Right ventricle myocardium inferior (tissue), 1 donor: ENCODE measurements at places on chromosomes 1 and 21.

GRCh38 chr1:151995774-151996173, 2.1 kb upstream of the S100A10 start:
- no peak for DNase-seq

- no peak for DNase-seq
Measured at GRCh38 chr1:7358425-7358824, 412.7 kb upstream of the VAMP3 start.

DNA sequence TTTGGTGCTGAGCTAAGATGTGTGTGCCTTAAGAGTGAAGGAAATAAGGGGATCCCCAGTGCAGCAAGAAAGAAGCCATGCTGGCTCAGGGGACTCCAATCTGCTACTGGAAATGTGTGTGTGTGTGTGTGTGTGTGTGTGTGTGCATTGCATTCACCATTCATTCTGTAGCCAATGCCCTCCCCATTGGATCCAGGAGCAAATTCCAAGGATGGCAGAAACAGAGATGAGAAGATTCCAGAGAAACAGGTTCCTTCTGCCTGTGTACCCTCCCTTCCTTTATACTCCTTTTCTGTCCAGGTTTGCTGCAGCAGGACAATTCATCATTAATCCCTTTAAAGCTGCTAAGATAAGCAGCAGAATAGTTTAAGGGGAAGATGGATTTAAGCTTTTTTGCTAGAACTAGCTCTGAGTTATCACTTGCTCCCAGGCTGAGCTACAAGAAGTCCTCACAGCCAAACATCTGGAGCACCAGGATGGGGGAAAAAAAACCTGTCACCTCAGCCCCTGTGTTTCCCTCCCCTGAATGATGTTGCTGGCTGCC, 3.2 kb downstream of the SLC6A17 start:
- DNase-seq, result no peak

GRCh38 chr1:201641524-201642253, 102.8 kb downstream of the NAV1 start:
- DNase-seq, result no peak

GRCh38 chr21:32733356-32733755, 5.5 kb upstream of the SYNJ1 start:
- no peak for DNase-seq

DNA sequence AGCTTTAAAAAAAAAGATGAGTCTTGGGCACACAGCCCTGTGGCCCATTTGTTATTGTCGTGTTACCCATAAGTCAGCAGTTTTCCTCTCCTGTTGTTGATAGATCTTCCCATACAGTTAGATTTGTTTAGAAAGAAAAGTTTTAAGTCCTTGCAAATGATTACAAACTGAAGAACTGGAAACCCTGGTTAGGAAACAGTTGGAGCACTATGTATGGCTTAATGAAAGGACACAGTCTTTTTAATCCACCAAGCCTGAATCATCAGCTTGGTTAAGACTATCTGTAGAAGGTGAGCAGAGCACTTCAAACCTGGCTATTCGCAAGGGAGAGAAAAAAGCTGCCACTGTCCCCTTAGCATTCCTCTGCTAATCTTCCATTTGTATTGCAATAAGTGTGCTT, 241.0 kb downstream of the DISC1 start:
- DNase-seq, result no peak

- DNase-seq, result no peak
Measured at GRCh38 chr1:44549510-44549909, 124.8 kb downstream of the TMEM53 start.

- DNase-seq, result no peak
Measured at GRCh38 chr1:199123615-199124014, 484.8 kb downstream of the PTPRC start.

DNA sequence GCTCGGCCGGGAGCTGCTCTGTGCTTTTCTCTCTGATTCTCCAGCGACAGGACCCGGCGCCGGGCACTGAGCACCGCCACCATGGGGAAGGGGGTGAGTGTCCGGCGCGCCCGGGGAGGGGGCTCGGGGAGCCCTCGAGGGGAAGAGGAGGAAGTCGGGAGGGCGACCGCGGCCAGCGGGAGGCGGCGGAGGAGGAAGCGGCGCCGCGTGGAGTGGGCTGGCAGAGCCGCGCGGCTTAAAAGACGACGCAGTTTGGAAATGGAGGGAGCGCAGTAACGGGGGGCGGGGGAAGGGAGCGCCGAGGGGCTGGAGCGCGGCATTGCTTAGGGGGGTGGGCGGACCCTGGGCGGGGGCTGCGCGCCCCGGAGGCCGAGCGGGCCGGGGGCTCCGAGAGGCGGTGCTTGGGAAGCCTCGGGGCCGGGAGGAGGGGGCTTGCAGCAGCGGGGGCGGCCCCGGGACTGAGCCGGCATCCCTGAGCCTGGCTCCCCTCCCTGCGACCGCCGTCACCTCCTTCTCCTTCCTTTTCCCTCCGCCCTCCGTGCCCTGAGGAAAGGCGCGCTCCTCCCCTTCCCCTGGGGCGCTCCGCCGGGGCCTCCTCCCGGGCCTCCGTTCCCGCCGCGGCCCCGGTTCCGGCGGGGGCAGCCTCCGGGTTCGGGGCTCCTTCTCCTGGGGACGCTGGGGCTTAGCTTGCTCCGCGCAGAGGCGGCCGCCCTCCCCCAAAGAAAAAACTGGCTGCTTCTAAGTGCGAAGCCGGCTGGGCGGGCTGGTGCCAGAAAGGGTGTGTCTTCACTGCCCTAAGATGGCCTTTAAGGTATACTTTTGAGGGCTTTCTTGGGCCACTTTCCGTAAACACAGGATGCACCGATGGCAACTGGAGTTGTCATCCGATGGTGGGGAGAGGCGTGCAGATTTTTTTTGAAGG, 648 bp downstream of the ATP1A1 start:
- peak; percentile 88 for DNase-seq

- no peak for DNase-seq
Measured at GRCh38 chr1:27275696-27276095, 41.3 kb downstream of the WDTC1 start.

GRCh38 chr1:10866321-10867093, 70.1 kb upstream of the CASZ1 start:
- DNase-seq, result peak; percentile 57

DNA sequence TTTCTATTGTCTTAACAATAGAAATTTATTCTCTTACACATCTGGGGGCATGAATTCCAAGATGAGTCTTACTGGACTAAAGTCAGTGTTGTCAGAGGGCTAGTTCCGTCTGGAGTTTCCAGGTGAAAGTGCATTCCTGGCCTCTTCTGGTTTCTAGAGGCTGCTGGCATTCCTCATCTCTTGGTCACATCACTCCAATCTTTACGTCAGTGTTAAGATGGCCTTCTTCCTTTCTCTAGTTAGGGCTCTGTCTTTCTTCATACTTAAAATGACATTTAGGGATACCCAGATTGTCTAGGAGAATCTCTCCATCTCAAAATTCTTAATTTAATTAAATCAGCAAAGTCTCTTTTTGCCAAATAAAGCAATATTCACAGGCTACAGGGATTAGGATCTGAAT, 13.3 kb upstream of the PDC start:
- DNase-seq, result no peak

DNA sequence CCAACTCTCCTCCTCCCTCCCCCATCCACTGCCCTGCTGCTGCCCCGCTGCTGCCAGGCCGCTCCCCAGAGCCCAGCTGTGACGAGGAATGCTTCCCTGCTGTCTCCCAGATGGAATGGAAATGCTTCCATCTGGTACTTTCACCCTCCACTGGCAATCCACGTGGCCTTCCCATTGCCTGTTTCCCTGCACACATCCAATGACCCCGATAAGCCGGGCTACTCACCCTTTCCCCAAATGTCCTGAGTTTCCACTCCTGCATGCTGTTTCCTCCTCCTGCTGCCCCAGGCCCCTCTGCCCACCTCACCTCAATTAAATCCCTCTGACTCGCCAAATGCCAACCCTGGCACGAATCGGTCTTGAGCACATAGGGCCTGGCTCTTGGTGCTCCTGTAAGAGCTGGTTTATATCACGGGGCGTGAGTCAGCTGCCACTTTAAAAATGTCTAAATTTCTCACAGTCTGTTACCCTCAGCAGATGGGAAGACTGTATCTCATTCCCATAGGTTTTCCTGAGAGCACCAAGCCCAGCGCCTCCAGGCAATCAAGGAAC, 36.4 kb downstream of the MRAP start:
- DNase-seq, result no peak

DNA sequence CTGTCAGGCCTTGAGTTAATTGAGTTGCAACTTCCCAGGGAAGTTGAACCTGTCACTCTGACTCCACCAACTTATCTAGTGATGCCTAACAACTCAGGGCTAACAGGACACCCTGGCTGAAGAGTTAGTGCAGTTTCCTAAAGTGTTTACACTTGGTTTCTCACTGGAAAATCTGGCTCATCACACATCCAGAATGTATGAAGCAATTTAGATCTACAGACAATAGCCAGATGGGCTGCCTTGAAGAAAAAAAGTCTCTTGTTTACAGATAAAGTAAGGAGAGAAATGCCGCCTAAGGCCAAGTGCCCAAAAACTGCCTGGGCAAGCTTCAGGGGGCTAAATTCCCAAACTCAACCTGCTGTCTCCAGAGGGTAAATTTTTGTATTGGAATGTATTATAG, 446.3 kb upstream of the NCAM2 start:
- no peak for DNase-seq

DNA sequence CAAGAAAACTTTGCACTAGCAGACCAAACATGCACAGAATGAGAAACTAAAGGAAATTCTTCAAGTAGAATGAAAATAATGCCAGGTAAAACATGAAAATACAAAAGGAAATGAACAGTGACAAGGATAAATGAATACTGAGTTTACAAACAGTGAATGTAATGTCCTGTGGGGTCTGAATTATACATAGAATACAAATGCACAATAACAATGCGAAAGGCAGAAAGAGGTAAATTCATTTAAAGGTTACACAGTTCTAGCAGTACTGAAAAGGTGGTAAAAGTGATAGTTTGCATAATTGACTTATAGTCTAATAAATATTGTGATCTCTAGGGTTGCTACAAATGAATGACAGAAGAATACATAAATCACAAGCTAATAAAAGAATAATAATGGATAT, 12.9 kb downstream of the CD55 start:
- no peak for DNase-seq

DNA sequence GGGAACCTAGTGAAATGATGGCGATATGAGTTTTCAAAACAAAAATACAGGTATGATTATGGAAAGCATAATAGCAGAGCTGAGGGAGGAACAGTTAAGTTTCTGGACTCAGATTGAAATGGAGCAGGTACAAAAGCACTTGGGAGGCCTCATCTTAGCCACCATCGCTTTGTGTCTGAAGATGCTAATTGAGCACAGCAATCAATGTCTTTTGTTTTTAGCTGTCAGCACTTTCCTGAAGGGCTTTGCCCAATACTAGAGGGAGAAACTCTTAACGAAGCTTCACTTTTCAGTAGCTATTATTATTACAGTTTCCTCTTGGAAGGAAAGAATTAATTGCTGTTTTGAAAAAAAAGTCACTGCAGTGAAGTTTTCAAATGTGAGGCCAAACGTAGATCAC, 348.7 kb downstream of the RWDD3 start:
- DNase-seq, result no peak

DNA sequence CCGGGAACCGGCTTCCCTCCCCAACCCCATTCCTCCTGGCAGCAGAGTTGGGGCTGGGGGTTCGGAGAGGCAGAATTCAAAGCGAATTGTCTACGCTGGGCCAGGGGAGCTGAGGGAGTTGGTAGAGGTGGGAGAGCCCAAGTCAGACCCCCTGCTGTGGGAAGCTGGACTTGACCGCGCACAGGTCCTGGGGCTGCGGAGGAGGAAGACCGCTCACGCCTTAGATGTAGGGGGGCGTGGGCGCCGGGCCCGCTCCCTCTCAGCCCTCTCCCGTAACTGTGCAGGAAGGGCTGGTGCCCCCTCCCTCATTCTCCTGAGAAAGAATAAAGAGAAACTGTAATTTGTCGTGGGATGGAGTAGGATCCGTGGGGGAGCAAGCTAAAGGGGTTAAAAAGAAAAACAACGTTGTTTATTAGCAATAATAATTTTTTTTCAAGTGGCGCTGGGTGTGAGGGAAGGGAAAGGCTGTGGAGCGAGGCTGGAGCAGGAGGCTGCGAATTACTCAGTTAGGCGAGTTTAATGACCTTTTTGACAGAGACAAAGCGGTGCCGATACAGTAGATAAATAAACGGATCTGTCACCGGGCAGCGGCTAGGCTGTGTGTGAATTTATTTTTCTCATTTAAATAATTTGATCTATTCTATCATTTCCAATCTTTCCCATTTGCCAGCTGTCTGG, 838 bp upstream of the GRIK3 start:
- DNase-seq, result no peak
